ENCODE measurements at places on chromosomes 7 and 10.
A peak's percentile ranks its signal among the peaks of the same experiment; 100 is the strongest.

DNA sequence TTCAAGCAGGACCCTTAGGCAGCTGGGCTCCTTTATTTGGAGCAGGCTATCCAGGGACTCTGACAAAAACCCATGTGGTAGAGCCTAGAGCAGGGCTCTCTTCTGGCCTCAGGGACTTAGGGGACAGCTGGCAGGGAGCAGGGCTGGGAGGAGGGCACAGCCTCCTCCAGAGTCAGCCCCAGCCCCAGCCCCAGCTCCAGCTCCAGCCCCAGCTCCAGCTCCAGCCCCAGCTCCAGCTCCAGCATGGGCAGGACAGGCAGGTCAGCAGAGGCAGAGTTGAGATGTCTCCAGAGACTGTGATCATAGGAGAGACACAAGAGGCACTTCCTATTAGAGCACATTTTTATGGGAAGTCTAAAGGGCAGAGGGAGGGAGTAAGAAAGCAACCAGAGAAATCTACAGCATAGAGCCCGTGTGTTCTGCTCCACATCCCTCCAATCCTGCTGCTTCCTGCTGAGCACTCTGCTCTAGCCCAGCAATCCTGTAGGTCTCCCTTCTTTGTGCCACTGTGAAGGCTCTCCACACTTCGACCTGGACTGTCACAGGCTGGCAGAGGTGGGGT is 13.3 kb upstream of the C10orf53 start:
- no peak for DNase-seq

GRCh38 chr10:100930368-100930767 is 17.6 kb downstream of the SLF2 start:
- DNase-seq = no peak

DNA sequence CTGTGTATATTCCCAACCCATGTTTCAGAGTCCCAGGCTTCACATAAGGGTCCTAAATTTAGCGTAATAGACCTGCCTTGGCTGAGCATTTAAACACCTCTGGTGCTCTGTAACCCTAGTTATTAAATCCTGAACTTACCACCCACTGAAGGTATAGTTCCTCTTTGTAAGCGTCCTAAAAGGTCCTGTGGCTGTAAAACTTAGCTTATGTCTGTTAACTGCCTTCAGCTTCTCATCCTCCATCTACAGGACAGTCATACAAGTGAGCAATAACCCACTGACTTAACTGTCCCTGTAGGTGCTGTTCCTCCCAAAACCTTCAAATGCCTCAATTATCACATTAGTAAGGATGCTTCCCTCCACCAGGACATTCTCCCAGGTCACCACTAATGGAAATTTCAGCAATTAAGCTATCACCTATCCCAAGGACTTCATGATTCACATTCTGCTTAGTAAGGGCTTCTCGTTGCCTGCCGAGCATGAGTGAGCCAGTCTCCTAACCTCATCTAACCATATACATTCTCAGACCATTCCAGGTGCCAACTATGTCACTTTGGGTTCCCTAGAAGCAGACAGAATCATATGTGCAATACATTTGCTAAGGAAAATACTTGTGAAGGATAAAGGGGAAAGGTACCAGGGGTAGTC is 55.8 kb downstream of the CASD1 start:
- no peak for DNase-seq

DNA sequence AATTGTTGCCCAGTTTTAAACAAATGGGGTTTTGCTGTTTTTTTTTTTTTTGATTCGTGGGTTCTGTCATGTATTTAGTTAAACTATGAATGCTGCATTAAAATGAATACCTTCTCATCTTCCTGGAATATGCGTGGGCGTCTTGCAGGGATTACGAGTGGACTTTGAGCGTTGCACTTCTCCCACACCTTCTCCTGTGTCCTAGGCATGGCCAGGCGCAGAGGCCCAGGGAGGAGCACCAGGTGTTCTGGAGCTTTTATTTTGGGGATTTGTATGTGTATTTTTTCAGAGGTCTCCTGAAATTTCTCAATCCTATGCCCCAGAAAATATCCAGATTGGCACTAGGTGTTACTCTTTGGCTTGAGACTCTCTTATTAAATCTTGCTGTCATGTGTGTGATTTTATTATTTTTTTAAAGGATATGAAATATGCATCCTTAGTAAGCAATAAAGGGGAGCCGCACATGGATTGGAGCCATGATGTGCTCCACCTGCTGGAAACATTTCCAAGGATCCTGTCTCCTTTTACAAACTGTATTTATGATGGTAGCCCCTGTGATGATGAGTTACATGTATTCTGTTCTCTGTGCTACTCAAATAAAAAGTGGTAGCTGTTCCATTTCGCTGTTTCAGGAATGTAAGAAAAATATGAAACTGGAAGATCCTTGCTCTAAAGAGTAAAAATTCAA is 482.2 kb upstream of the KLF6 start:
- DNase-seq = no peak

DNA sequence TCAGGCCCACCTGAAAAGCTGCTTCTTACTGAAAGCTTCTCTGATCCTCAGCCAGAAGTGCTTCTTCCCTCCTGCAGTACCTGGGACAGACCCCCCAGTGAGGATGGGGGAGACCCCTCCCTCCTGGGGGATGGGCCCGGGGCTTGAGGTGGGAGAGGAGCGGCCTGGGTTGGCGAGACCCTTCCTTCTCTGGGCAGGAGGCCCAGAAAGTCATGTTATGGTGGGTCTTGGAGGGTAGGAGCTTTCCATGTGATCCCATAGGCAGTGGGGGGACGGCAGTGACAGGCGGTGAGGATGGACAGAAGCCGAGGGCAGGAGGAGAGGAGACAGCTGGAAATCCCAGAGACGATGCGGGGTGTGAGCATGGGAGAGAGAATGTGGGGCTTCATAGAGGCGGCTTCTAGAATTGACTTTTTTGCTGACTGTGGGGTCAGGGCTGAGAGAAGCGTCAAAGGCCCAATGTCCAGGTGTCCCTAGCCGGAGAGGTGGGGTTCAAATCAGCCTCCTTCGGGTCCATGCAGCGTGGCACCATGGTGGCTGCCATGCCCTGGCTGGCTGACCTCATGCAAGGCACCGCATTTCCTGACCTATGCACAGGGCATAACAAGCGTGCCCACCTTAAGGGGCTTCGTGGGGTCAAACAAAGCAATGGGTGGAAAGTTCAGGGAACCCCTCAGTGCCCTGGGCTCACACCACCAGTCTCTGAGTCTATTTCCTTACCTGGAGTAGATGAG is 154.0 kb downstream of the UBE2H start:
- no peak for DNase-seq

GRCh38 chr10:27241010-27241651 is 534 bp upstream of the ACBD5 start:
- peak; percentile 41 for DNase-seq

- DNase-seq = no peak
These were observed 620.3 kb downstream of the CCSER2 start for GRCh38 chr10:84948644-84949043.

GRCh38 chr7:141956084-141956483 is 9.3 kb upstream of the CLEC5A start:
- DNase-seq = no peak

- no peak for DNase-seq
These were observed 101.6 kb downstream of the NPSR1 start for GRCh38 chr7:34759477-34760125.

DNA sequence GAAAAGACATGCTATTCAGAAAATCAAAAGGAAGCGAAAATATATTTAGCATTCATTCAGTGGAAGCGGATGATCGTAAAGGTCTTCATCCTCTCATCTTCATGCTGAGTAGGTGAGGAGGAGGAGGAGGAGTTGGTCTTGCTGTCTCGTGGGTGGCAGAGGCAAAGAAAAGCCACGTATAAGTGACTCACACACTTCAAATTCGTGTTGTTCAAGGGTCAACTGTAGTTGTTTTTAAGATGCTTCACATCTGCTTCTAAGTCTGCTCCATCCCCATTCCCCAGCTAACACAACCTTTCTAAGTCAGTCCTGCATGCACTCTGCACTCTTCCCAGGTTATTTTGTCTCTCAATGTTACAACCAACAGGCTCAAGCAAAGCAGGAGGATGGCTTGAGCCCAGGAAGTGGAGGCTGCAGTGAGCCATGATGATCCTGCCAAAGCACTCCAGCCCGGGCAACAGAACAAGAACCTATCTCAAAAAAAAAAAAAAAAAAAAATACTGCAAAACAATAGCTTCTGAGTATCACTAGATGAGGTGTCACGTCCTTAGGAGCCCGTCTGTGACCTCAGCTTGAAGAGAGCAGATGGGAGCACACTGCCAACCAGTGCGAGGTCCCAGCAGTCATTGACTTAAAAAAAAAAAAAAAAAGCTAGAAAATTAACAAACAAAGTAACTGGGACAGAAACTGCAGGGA is 70.5 kb downstream of the SFMBT2 start:
- no peak for DNase-seq

GRCh38 chr7:155644971-155645509 is 579 bp downstream of the RBM33 start:
- peak; percentile 51 for DNase-seq

GRCh38 chr10:133167693-133168616 is 7.9 kb downstream of the KNDC1 start:
- DNase-seq = no peak
